ENCODE measurements at places on chromosomes 7 and 10.

- DNase-seq = no peak
Observed at GRCh38 chr10:121713486-121713885, 115.2 kb upstream of the FGFR2 start.

DNA sequence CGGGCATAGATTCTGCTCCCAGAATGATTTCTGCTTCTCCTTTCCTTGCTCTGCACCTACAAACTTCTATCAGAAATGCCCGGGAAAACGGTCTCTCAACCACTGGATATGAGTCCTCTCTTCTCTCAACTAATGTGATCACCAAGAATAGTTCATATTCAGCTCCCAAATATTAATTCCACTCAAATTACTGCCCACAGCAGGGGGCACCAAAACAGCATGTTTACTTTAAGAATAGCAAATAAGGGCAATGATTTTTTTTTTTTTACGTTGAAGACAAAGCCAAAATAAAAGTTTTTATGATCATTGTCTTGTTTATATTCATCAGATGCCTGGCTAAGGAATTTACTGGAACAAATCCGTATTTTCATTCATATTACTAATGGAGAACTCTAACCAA is 94.9 kb upstream of the PRSS1 start:
- no peak for DNase-seq

DNA sequence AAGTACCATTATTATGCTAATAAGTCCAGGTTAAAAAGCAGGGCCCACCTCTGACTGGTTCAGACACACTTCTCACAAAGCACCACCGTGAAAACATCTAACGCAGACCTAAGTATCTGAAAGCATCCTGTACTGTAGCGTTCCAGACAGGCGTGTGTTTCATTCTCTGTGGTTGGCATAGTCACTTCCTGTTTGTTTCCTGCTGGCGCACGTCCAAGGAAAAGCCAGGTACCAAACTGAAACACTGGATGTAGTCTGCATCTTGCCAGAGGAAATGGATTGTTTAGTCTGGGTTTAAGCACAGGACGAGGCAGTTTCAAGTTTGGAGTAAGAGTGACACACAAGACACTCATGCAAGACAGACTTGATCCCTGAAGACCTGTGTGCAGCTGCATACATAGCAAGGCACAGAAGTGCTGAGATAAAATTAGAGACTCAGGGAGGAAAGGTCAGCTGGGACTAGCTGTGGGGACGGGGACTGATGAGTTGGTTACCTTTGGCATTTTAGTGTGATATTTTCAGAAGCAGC is 23.3 kb downstream of the BPGM start:
- DNase-seq = no peak

DNA sequence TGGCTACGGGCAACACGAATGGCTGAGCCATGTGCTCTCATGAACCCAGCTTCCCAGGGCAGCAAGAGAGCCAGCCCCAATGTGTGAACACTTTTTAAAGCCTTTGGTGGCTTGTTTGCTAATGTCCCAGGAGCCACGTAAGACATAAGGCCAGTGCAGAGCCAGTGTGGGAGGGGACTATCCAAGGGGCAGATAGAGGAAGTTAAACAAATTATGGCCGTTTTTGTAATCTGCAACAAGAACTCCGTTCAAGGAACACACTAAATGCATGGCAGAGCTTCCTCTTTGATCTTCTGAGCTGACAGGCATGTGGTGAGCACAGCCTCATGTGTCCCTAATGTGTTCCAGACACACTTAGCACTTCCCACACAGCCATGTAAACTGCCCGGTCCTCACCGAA is 133.3 kb downstream of the TEX36 start:
- no peak for DNase-seq

DNA sequence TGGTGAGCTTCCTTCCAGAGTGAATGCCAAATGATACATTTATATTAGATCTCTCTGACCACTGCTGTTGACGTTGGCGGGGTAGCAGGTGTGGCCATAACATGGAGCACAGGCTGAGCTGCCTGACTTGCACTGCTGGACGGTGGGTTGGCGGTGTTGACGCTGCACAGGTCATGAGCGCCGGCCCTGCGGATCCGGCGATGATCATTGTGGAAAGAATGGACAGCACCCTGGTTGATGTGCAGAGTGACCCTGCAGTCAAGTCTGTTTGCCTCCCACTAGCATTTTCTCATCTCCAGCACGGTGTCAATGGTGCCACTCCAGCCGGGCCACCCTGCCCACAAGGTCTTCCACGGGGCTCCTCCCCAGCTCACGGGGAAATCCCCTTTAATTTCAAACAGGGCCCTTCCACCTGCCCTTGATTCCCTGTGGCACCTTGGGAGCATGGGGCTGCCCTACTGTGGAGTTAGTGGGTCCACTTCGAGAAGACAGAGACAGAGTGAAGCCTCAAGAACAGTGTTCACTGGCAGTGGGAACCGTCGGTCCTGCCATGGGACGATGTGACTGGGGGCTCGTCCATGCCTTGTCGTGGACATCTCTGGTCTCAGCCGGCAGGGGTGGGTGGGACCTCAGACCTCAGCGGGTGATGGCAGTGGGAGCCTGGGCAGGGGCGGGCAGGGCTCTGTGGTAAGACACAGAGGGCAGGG is 613.5 kb downstream of the PTPRN2 start:
- no peak for DNase-seq

- DNase-seq = no peak
Observed at GRCh38 chr10:77939561-77940001, 13.0 kb upstream of the DLG5 start.

DNA sequence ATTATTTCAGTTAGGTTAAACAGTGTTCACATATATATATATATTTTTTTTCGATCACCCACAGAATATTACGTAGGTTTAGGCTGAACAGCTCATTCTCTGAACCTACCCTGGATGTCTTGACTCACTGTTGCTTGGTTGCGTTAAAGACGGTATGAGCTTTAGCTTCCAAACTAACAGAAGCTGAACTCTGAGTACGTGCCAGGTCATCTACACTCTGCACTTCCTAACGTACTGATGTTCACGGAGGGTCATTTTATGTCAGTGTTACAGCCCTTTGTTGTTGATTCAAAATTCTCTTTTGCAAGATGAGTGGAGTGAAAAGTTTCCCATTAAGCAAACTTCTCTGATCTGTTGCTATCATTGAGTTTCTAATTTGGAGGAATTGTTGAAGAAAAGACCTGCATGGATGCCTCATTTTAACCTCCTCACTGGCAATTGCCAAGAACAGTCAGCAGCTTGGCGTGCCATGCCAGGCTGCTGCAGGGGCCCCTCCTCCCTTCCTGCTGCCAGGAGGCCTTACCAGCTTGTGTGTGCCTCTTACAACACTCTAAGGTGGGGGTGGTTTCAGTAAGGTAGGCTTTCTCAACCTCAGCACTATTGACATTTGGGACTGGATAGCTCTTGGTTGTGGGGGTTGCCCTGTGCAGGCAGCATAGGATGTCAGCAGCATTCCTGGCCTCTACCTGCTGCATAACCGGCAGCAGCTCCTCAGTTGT is 44.3 kb downstream of the INSYN2A start:
- no peak for DNase-seq

- no peak for DNase-seq
Observed at GRCh38 chr7:138435231-138435919, 24.7 kb upstream of the TRIM24 start.

GRCh38 chr10:43082746-43083145 is 5.9 kb downstream of the RET start:
- no peak for DNase-seq

DNA sequence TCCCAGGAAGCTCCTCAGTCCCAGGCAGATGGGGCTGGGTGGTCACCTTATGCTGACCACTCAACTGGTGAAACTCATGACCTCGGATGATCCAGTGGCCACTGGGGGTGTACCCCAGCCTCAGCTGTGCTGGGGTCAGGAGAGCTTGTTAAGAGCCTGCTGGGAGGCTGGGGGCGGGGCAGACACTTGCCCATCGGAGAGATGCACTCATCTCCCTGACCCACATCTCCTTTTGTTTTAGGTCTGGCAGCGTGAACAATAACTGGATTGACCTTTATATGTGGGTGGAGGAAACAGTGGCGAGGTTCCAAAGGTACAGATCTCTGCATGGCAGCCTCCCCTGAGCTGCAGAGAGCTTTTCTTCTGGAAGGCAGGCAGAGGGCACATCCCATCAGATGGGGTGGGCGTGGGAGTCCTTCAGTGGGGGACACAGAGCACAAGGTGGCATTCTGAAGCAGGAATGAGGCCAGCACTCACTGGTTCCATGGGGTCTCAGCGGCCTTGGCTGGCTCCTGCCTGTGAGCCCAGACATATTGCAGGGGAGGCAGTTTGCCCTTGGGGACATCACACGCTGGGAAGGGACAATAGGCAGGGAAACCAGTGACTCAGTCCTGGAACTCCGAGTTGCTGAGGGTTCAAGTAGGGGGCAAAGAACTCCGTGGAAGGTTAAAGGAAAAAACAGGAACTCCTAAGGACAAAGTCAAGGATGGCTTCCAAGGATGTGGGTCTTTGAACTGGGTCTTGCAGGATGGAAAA is 5.2 kb downstream of the ANTXRL start:
- DNase-seq = no peak

GRCh38 chr10:71584461-71584860 is 135.1 kb downstream of the C10orf105 start:
- no peak for DNase-seq

DNA sequence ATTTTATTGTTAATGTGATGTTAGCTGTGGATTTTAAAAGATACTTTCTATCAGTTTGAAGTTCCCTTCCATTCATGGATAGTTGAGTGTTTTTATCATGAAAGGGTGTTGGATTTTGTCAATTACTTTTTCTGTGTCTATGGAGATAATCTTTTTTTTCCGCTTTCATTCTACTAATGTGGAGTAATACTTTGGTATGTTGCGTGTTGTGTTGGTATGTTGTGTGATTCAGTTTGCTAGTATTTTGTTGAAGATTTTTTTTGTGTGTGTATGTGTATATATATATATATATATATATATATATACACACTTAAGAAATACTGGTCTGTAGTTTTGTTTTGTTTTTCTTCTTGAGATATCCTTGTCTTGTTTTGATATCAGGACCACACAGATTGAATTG is 100.3 kb downstream of the CCSER2 start:
- no peak for DNase-seq

Data from hypothalamus (tissue), 51 donors.